ENCODE measurements at places on chromosomes 11 and 22.

DNA sequence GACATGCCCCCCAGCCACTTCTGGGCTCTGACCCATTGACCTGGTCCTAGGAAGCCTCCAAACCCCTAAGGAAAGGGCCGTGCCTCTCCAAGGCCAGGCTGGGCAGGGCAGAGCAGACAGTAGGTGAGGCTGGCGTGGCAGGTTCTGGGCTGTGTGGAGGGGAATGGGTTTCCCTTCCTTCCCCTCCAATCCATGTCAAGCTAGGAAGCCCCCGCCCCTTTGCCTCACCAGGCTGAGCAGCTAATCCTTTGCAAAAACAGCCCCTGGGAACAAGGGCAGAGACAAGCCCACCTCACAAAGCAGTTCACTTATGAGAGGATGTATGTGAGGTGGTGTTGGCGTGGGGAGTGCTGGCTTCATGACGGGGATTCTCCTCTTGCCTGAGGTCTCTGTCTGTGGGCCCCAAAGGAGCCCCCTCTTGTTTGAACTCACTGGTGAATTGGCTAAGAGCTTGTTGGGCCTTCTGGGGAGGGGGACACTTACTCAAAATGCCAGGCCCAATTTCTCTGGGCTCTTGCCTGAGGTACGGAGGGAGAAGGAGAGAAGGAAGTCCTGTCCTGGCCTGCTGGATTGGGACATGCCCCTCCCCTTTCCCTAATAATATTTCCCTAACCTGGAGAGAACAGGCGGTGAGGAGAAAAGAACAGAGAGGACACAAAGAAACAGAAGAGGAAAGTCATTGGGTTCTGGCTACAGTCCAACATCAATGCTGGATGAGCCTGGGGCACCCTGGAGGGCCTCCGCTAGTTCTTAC lies 1.6 kb upstream of the TRIM29 start:
- no peak for DNase-seq

DNA sequence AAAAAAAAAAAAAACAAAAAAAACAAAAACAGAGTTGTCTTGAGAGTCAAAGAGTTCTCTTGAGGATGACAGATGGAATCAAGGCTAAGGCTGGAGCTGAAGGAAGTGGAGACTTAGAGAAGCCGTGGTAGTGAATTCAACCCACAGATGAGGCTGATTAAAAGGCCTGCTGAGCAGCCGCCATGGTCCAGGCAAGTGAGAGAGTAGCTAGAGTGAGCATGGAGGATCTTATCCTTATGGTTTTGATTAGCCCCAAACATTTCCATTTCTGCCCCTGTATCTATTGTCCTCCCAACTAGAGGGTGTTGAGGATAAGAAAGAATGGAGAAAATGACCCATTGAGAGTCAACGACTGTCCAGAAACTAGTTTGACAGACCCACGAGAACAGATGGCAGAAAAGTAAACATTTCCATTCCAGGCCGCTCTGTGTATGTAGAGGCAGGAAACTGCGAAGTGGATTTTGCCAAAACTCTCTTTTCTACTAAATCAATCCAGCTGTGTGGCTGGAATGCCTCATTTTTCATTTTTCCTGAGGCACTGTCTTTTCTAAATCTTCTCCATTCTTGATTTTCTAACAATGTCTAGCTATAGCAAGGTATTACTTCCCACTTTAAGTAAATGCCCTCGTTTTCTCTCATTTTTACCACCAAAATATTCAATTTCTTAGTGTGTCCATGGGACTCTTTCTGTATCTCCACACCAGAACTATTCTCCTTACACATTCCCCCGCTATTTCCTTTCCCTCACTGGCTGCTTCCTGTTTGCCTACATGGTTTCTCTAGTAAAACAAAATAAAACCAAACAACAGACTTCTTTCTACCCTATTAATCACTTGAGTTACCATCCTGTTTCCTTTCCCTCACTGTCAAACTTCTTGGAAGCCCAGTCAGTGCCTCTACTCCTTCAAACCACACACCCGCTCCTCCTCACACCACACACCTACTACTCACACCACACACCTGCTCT lies 5.4 kb upstream of the MMP8 start:
- no peak for DNase-seq

GRCh38 chr11:68798221-68798813 lies 43.4 kb downstream of the CPT1A start:
- no peak for DNase-seq

DNA sequence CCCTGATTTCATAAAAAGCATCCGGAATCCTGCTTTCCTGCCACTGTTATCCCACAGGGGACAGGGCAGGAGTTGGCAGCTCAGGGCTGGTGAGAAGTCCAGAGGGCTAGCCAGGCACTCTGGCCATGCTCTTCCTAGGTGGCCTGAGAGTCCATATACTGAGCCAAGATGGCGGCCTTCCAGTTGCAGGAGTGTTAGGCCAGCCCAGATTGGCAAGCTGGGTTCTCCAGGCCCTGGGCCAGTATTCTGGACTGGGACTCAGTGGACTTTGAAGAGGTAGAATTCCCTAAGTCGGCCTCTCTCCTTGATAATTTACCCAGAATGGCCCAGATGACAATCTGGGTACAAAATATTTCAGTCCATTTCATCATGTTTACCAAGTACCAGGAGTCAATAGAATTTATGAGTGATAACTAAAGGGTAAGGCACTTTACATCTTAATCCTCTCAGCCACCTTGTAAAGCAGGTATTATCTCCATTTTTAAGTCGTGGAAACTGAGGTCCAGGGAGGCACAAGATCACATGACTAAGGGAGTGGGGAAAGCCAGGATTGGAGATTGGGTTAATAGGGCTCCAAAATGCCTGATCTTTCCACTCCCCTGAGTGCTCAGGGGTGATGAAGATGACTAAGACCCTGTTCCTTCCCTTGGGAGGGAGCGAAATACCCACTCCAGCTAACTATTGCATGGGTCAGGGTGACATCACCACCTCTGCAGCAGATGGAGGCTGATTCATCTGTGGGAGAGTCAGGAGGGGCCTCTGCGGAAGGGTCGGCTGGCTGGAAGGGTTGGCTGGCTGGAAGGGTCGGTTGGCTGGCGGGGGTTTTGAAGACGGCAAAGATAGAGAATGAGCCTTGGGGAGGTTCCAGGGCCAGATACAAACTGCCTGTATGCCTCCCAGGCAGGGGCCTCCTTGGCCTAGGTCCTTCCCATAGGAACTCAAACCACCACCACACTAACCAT lies 1.2 kb upstream of the MICALL1 start:
- no peak for DNase-seq

DNA sequence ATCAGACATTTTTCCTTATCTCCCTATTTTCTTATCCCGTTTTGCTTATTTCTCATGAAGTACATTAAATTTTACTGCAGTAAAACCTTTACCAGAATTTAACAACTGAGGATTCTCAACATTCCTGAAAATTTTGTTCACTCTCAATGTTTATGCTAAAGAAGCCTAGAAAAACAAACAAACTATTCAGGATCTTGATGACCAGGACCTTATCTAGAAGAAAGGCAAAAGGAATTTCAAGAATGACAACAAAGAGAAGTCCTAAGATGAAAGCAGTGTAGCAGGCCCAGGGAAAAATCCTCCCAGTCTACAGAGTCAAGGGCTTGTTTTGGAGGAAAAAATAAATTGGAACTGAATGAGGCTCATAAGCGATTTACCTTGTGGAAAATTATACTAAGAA lies 283.3 kb upstream of the ARHGAP42 start:
- DNase-seq: no peak

- DNase-seq: peak; percentile 30
Measured at GRCh38 chr22:50252082-50253045, 1.3 kb upstream of the HDAC10 start.

DNA sequence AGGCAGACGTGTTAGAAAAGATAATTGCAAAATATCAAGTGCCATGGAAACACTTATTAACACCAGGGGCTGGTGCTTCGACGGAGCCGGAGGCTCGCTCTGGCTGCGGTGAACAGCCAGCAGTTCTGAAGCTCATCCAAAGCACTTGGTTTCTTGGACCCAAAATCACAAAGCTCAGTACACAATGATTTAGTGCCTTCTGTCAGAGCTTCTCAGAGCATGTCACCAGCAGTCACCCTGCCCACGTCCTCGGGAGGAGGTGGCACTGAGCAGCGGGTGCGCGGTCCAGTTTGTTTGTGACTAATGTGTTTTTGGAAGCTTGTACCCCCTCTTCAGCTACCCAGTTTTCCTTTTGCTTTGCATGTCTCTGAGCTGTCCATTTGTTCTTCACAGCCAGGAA lies 58.7 kb upstream of the KIRREL3 start:
- no peak for DNase-seq

All from NCI-H526 treated with DMSO at 0.1 percent for 48 hours (cell line).